ENCODE measurements at places on chromosomes 2 and 18.

- no peak for DNase-seq
Measured at GRCh38 chr18:13973061-13973575, 57.8 kb upstream of the MC2R start.

GRCh38 chr18:77255426-77256105 lies 5.9 kb downstream of the GALR1 start:
- DNase-seq = no peak

DNA sequence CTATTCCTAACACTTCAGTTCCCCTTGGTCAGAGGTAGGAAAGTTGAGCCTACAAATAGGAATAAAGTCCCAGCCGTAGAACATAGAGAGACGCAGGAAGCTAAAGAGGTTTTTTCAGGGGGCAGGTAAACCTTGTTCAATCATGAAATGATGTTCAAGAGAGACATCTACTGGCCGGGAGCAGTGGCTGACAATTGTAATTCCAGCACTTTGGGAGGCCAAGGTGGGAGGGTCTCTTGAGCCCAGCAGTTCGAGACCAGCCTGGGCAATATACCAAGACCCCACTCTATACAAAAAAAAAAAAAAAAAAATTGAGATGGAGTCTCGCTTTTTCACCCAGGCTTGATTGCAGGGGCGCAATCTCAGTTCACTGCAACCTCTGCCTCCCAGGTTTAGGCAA lies 66.7 kb upstream of the DNAJC10 start:
- peak; percentile 50 for DNase-seq

GRCh38 chr18:38406607-38407006 lies 841.0 kb upstream of the CELF4 start:
- no peak for DNase-seq

DNA sequence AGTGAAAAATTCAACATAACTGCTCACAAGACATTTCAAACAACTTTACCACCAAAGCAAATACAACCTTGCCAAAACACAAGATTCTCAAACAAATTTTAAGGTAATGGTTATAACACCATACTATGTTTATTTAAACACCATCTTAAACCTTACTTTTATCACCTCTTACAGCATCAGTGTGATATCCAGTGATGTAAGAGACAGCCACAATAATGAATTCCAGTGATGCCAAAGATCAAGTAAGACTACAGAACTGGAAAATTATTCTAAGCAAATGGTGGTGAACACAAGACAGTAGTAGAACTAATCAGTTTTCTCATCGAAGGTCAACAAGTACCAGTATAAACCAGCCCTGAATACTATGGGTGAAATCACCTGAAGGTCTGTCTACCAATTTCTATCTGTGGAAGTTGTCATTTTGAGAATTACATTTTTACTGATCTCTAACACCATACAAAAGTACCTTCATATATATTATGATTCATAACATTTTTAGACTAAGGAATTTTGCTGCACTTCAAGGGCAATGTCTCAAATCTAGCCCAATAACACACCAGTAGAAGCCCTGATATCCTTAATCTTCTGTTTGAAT lies 146.2 kb downstream of the RBMS1 start:
- DNase-seq = peak; percentile 55

GRCh38 chr18:80172056-80172455 lies 63.0 kb downstream of the ADNP2 start:
- DNase-seq = no peak

DNA sequence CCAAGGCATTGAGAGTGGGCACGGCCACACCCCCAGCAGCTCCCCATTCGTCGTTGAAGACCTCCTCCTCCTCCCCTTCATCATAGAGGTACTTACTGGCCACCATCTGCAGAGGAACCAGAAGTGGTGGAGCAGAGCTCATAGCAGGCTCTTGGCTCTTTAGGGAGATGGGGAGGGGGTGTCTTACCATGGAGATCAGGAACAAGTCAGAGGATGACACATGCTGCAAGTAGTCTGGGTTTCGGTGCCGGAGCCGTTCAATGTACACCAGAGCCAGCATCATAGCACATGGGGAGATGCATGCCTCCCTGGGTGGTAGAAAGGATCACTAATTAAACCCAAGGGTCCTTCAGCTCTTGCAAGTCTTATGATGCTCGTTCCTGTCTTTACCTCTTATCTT lies 1.9 kb downstream of the CNPPD1 start:
- no peak for DNase-seq

- DNase-seq = peak; percentile 91
Measured at GRCh38 chr2:68044099-68044498, 18.7 kb downstream of the C1D start.

DNA sequence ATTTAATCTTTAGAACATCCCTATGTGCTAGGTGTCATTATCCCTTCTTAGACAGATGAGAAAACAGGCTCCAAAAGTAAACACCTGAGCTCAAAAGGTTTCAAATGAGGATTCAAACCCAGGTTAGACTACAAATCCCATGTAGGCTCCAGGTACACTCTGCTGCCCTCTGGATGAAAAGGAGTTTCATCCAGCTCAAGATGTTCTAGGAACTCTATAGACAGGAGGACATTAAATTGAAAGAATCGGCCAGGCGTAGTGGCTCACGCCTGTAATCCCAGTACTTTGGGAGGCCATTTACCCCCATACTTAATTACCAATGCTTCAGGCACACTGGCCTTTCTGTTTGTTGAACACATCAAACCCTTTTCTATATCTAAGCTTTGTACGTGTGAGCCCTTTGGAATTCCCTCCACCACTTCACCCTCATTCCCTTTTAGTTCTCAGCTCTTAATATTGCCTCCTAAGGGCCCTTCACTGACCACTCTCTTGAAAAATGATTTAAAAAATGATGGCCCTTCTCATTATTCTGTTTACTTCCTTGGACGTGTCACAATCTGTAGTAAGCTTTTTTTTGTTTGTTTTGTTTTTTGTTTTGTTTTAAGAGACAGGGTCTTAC lies 10.7 kb downstream of the SLC25A12 start:
- DNase-seq = no peak

DNA sequence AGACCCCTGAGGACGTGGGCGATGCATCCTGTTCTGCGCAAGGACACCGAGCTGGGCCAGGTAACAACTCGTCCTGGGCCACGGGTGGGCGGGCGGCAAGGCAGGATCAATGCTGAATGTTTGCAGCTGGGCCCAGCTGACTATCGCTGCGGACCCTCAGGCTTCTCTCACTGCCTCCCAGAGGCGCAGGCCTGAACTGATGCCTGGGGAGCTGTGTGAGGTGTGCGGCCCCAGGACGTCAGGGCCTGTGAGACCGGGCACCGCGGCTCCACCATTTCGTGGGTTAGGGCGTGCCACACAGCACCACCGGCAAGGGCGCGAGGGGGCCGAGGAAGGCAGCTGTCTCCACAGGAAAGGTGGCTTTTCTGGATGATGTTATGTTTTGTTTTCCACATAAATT lies 307.4 kb downstream of the NDUFA10 start:
- no peak for DNase-seq

GRCh38 chr2:62919041-62919440 lies 131.6 kb upstream of the OTX1 start:
- DNase-seq = no peak

GRCh38 chr2:16972276-16972675 lies 306.6 kb upstream of the CYRIA start:
- no peak for DNase-seq

DNA sequence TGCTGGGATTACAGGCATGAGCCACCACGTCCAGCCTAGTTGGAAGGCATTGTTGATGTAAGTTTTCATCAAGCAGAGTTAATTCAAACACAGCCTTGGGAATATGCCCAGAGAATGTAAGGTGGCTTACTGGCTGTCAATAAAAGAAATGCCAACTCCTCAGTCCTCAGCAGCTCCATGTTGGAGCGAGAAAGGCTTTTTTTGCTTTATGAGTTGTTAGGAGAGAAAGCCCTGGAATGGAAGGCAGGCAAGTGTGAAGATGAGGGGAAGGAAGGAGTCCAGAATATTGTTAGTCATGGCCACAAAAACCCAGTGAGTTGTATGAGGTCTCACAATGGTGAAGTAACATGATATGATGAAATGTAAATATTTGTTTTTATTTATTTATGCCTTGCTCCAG lies 57.1 kb downstream of the MAP4K4 start:
- peak; percentile 70 for DNase-seq

DNA sequence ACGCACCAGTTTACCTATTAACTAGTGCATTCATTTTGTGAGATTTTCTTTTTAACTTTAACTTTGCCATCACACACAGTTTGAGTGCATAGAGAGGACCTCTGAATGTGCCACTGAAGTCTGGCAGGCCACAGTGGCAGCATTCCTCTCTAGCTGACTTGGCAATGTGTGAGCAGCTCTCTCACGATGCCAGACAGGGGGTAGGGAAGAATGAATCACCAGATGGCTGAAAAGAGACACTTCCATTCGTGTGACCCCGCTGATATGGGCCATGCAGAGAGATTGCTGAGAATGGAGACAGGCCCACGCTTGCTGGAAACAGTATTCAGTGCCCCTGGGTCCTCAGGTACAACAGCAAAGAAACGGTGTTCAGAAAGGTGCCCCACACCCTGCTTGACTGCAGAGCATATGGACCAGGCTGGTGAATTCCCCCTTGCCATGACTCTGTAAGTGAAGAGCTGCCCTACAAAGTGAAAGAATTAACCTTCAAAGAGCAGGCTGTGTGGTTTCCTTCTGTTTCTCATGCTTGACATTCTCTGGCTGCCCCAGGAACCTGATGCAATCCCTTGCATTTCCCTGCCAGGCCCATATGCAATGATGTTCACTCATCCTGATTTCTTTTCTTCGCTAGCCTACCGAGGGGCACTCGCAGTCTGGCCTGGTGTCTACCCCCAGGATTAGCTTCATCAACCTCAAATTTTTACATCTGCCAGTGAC lies 236.1 kb downstream of the CDH20 start:
- DNase-seq = peak; percentile 91

GRCh38 chr2:190879474-190880377 lies 895 bp upstream of the GLS start:
- DNase-seq = peak; percentile 64

GRCh38 chr2:231579560-231579959 lies 13.1 kb upstream of the TEX44 start:
- no peak for DNase-seq

Measured in EH (cell line).